ENCODE measurements at places on chromosomes 2 and 18.

GRCh38 chr2:176490061-176490861 lies 221.0 kb downstream of the MTX2 start:
- DNase-seq, result no peak

- no peak for DNase-seq
Observed at GRCh38 chr2:231134910-231135655, 10.2 kb upstream of the HTR2B start.

DNA sequence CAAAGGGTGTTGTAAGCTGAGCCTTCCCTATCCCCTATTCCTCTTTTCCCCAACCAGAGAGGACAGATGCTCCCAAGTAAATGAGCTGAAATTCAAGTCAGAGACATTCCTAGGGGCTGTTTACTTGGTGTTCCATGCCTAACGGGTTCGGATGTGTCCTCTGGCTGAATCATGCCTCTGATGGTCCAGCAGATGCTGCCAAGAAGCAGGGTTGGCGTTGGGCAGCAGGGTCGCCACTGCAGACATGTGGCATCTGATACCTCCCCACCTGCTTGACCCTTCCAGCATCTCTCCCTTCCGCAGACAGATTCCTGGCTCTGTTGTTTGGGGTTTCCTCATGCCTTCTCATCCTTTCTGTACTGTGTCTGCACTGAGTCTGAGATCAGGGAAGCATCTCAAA lies 108.3 kb downstream of the HNRNPLL start:
- DNase-seq, result no peak

DNA sequence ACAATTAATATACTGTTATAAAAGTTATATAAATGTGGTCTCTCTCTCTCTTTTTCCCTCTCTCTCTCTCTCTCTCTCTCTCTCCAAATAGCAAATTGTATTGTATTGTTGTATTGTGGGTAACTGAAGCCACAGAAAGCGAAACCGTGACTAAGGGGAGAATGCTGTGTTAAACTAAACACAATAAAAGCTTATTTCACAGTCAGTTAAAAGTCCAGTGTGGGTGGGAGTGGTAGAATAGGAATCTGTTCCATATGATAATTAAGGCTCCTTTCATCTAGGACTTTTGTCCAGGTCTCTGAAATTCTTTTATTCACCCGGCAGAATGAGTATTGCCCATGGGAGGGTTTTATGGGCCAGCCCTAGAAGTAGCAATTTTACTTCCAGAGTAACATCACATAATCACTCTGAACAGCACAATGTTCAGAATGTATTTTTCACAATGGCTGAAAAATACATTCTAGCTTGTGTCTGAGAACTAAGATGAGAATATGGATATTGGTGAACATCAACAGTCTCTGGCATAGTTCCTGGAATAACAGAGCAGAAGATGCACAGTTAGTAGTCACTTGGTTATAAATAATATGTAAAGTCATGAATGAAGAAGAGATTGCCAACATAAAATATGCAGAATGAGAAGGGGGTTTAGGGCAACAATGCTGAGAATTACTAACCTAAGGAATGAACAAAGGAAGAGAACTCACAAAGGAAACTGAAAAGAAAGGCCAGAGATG lies 399.1 kb downstream of the PLCL1 start:
- DNase-seq, result no peak

DNA sequence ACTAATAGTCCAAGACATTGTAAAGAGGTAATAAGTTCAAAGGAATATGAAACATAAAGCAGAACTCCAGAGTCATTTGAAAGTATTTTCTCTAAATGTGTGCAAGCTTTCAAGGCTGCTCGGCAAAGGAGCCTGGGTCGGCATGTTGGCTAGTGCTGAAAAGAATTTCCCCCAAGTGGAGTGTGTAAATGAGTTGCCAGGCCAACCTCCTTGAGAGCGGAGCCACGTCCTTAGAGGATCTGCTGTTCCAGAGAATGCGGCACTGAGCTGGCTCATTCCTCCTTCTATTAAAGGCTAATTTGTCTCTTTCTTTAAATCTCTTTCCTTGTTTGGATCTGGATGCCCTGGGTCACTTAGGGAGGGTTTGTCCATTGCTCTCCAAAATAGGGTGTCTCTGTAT lies 127.5 kb downstream of the RDH14 start:
- DNase-seq, result no peak

DNA sequence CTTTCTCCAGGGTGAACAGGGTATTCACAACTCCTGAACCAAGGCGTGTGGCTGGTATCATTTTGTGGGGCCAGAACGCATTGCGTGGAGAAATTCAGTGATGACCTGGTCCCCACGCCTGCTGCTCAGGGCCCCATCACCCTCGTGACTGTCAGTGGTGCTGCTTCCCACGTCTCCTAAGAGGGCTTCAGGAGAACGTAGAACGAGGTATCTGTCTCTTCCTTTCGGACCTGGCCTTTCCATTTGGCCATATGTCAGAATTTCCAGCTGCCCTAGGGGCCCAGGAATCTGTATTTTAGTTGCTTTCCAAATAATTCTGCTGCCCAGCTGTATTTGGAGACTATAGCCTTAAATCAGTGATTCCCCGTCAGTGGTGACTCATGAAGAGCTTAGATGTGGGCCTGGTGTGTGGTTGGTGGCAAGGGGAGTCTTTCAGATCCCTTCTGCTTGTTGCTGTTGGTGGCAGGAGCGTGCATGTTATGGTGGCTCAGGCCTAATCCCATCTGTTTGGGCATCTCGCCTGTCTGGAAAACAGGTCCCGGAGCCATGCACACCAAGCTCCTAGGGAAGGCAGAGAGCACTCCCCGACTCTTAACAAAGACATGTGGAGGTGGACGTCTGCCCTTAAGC lies 56.4 kb downstream of the NPAS2 start:
- DNase-seq, result no peak

DNA sequence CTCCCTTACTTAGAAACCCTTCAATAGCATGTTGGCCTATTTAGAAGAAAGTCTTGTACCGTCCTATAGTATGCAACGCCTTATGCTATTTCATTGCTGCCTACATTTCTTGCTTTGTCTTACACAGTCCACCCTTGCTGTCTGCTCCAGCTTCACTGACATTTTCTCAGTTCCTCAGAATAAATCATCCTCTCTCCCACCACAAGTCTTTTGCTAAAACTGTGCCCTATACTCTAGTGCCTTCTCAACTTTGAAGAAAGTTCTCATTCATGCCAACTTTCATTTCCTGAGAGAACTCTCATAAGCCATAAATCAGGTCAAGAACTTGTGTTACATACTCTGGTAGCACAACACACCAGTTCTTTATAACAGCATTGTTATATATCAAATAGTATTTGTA lies 54.3 kb upstream of the COL3A1 start:
- DNase-seq, result no peak

DNA sequence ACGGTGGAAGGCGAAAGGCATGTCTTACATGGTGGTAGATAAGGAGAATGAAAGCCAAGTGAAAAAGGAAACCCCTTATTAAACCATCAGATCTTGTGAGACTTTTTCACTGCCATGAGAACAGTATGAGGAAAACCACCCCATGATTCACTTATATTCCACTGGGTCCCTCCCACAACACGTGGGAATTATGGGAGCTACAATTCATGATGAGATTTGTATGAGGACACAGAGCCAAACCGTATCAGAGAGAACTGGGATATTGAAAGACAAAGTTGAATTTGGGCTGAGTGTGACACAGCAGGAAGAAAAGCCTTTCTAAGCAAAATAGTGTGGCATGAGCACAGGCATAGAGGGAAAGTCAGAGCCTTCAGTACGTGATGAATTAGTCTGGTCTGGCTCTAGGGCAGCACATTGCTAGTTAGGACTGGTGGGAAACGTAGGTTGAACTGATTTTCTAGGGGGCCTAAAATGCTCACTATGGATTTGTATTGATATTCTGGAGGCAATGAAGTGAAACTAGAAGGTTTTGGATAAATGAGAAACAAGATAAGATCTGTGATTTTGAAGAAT lies 84.8 kb upstream of the RND3 start:
- no peak for DNase-seq

GRCh38 chr2:229492034-229492433 lies 220.9 kb upstream of the PID1 start:
- no peak for DNase-seq

- no peak for DNase-seq
Observed at GRCh38 chr2:85772019-85772745, 18.4 kb downstream of the ATOH8 start.

GRCh38 chr2:110955556-110955955 lies 165.2 kb upstream of the BCL2L11 start:
- DNase-seq, result no peak

DNA sequence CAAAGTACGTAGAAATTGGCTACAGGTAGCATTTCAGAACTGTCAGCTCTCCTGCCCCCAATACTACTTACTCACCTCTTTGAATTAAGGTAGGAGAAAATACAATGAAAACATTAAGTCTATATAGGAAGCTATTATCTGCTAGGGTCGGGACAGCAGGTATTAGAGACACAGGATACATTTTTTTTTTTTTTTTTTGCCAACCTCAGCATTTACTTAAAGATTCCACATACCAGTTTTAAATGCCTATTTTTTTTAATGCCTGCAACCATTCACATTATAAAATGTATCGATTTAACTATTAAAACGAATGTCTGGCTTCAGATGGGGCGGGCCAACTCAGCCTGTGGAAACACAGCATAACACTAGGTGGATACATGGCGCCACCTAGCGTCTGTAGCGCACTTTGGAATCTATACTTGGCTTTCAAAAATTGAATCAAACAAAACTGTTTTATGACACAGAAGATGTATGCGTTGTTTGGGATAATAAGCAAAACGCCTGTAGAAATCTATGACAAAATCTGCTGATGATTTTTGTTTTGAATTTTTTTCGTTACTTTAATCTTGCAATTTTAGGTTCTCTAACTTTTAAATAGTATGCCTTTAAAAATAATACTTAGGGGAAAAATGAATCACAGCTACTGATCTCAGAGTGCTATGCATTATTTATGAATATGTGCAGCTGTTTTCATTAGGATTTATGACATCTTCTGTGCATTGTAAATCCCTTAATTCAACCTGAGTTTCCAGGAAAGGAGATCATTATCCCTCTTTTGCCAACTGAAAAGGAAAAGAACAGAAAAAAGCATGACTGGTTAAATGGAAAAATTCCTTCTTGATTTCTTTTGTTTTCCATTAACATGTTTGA lies 261.0 kb downstream of the NYAP2 start:
- peak; percentile 34 for DNase-seq

GRCh38 chr2:62240546-62240945 lies 44.6 kb downstream of the B3GNT2 start:
- no peak for DNase-seq

GRCh38 chr2:128178650-128179460 lies 87.9 kb downstream of the UGGT1 start:
- DNase-seq, result no peak

GRCh38 chr2:182866095-182866460 lies 359 bp downstream of the FRZB start:
- no peak for DNase-seq

DNA sequence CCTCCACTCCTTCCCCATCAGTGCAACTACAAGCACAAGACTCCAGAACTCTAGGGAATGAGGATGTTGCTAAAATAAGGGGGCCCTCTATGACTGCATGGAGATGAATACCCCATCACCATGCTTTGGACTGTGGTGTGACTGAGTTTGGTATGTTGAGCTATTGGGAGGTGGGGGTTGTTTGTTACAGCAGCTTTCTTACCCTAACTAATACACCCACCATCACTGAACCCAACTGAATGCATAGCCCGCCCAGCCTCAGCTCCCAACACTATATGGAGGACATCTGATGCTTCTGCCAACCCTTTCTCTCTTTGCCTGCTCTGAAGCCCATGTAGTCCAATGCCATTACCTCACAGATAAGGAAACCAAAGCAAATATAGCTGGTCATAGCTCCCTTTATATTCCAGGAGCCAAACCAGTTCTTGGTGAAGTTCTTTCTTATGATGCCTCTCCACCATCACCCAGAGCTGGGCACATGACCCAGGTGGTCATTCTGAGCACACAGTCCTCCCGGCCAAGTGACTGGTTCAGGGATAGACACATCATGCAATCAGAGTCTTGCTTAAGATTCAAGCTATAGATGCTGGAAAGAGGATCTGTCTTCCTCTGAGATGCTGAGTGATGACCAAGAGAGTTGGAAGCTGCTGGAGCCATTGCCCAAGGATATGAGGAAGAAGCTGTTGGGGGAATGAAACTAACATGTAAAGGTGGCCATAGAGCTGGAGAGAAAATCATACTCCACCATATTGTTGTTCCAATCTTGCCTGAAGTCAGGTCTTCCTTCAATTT lies 155.6 kb upstream of the HAAO start:
- DNase-seq, result no peak

GRCh38 chr18:59690996-59691395 lies 6.2 kb downstream of the CCBE1 start:
- no peak for DNase-seq

GRCh38 chr18:76699923-76700322 lies 122.4 kb upstream of the ZNF236 start:
- no peak for DNase-seq

- DNase-seq, result no peak
Observed at GRCh38 chr18:3256693-3257626, 5.0 kb upstream of the MYL12B start.

- no peak for DNase-seq
Observed at GRCh38 chr2:871926-872680, 78.5 kb upstream of the SNTG2 start.

DNA sequence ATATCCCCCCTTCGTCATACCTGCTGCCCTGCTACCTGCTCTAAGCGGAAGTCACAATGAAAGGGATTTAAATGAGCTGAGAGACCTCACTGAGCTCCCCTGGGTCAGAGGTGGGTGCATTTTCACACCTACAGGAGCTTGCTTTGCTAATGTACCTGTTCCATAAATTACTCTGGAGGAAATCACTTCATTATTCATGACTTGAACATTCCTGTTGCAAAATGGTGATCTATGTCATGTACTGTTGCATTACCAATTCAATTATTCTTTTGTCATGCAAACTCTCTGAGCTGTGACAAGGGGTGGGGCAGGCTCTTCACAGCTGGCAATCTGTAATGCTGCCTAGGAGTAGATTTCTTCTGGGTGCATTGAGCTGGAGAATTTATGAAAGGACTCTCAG lies 761.3 kb downstream of the TSN start:
- no peak for DNase-seq

- no peak for DNase-seq
Observed at GRCh38 chr2:50547521-50547920, 484.4 kb downstream of the NRXN1 start.

DNA sequence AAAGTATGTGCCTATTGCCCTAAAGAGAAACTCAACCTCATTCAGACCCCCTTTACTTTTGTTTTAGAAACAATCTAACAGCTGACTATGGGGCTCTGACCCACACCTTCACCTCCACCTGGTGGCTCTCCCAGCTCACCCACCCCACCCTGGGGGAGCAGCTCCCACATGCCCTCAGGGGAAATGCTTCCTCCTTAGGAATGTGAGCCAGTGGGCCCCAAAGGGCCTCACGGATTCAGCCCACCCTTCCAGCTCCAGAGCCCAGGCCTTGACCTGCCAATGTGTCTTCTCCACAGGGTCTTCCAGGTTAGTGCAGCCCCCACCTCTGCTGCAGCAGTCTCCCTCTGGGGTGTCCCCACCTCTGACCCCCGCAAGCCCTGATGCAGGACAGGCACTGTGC lies 680.1 kb upstream of the RAB6C start:
- no peak for DNase-seq
